ENCODE measurements at places on chromosomes 16 and 17. TPM values are rescaled to one million over a fixed set of nuclear protein-coding genes. Genes with fewer than 3 reads are reported as not detected.
A peak's percentile ranks its signal among the peaks of the same experiment; 100 is the strongest.

DNA sequence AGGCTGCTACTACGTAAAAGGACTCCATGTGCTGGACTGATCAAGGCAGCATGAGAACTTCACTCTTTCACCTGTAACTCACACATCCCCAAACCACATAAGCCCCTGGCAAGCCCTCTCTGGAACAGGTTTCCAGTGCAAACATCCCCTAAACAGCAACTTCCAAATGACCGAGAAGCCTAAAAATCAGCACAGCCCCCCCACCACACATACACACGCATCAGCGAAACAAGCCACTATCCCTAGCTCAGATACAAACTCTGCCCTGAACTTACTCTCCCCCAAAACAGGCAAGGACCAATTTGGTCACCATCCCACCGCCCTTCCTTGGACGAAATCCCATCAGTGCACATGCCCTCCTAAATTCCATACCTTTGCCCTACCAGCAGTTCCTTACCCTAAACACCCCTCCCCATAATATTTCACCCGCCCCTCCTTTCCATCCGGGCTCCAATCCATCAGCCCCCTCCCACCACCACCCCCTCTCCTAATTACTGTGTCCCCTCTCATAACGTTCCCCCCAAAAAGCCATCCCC is 735 bp downstream of the LSM12 start:
- no peaks in the 10 kb centered on the region for H3K36me3 ChIP-seq
- H3K27ac ChIP-seq, result peak overlapping the region; percentile 93
- H3K27me3 ChIP-seq, result no peaks in the 10 kb centered on the region
- no peak for DNase-seq

GRCh38 chr16:4894276-4895150 is 42.4 kb downstream of the PPL start:
- no peaks in the 10 kb centered on the region for H3K4me1 ChIP-seq
- no peak overlapping the region for H3K4me3 ChIP-seq
- H3K27ac ChIP-seq, result no peak overlapping the region

DNA sequence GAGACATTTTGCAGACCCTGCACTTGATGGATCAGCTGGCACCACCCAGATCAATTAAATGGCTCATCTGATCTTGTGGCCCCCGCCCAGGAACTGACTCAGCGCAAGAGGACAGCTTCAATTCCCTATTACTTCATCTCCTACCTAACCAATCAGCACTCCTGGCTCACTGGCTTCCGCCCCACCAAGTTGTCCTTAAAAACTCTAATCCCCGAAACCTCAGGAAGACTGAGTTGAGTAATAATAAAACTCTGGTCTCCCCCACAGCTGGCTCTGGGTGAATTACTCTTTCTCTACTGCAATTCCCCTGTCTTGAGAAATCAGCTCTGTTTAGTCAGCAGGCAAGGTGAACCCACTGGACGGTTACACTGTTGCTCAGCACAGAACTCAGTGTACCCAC is 23.6 kb downstream of the SPPL2C start:
- no peak overlapping the region for H3K27ac ChIP-seq
- no peaks in the 10 kb centered on the region for H3K36me3 ChIP-seq
- H3K4me3 ChIP-seq, result no peak overlapping the region
- no peak for DNase-seq
- H3K27me3 ChIP-seq, result no peaks in the 10 kb centered on the region

GRCh38 chr17:79794659-79795511 is 2.0 kb downstream of the CBX8 start:
- no peak overlapping the region for H3K4me3 ChIP-seq
- no peak overlapping the region for H3K27ac ChIP-seq
- DNase-seq, result no peak
- H3K4me1 ChIP-seq, result peaks cover 7% of the 10 kb centered on the region
- peaks cover 47% of the 10 kb centered on the region for H3K27me3 ChIP-seq

DNA sequence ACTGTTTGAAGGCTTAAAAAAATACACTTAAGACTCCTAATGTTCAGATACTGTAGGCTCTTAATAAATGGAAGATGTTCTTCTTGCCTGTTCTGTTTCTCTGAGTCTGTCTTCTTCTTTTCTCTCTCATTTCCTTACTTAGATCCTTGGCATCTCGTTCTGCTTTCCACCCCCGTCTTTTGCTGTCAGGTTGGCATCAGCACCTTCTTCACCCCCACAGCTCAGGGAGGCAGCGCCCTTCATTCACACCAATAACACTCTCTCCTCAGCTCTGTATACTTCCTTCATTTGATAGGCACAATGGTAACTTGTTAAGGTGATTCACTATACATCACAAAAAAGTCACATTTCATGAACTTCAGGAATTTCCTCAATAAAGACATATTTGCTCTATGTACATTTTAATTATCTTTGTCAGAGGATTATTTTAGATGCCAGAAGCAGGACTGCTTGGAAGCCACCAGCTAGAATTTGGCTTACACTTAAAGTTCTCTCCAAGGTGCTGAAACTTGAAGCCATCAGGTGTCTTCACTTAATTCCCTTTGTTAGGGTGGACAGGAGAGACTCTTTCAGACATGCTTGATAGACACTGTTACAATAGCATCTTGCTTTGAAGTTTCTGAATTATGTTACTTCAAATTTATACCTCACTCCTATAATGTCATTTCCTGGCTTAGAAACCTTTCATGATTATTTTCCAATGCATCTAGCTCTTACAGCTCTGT is 670.1 kb upstream of the C16orf82 start:
- H3K4me3 ChIP-seq, result no peak overlapping the region
- no peaks in the 10 kb centered on the region for H3K4me1 ChIP-seq
- no peak overlapping the region for H3K27ac ChIP-seq
- no peaks in the 10 kb centered on the region for H3K36me3 ChIP-seq

DNA sequence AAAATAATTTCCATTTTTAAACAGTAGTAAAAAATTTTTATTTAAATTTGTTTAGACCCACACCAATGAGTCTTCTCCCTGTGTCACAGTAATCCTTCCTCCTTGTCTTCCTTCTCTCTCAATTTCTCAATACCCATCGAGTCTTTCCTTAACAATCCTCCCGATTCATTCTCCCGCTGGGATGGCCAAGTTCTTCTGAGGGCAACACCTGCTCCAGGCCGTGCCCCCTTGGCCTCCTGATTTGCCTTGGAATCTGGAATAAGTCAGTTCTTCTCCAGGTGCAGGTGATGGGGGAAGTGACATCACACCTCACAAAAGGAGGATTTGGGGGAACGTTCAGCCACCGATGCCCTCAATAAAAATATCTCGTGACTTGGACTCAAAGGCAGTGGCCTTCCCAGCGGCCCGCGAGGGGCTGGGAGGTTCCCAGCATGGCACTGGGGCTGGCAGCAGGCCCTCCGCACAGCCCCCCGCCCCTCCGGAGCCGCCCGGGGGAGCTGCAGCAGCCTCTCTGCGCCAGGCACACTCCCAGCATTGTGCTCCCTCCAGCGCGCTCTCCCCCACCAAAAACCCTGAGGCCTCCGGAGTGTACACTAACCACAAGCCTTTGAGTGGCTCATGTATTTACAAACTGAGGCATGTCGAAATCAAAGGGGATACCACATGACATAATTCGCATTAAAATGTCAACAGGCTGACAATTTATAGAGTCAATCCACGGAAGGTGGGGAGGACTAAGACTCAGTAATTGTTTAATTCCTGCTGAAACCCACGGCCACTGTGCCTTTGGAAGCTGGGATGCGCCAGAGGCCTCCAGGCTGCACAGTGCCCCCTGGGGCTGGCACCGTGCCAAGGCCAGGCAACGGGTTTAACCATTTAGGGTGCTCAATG is 120.5 kb downstream of the ZFHX3 start:
- H3K4me1 ChIP-seq, result peaks cover 4% of the 10 kb centered on the region
- peak overlapping the region; percentile 41 for H3K27ac ChIP-seq
- no peaks in the 10 kb centered on the region for H3K36me3 ChIP-seq
- H3K4me3 ChIP-seq, result no peak overlapping the region
- no peaks in the 10 kb centered on the region for H3K27me3 ChIP-seq

- peak overlapping the region; percentile 84 for H3K27ac ChIP-seq
- no peaks in the 10 kb centered on the region for H3K27me3 ChIP-seq
- DNase-seq, result peak; percentile 90
- H3K4me3 ChIP-seq, result no peak overlapping the region
Observed at GRCh38 chr16:15518381-15519351, 84.3 kb downstream of the BMERB1 start.

- no peak for DNase-seq
- peaks cover 10% of the 10 kb centered on the region for H3K4me1 ChIP-seq
- H3K4me3 ChIP-seq, result no peak overlapping the region
- H3K27ac ChIP-seq, result peak overlapping the region; percentile 64
- H3K27me3 ChIP-seq, result no peaks in the 10 kb centered on the region
Observed at GRCh38 chr17:83084621-83085056, 5.2 kb downstream of the METRNL start.

DNA sequence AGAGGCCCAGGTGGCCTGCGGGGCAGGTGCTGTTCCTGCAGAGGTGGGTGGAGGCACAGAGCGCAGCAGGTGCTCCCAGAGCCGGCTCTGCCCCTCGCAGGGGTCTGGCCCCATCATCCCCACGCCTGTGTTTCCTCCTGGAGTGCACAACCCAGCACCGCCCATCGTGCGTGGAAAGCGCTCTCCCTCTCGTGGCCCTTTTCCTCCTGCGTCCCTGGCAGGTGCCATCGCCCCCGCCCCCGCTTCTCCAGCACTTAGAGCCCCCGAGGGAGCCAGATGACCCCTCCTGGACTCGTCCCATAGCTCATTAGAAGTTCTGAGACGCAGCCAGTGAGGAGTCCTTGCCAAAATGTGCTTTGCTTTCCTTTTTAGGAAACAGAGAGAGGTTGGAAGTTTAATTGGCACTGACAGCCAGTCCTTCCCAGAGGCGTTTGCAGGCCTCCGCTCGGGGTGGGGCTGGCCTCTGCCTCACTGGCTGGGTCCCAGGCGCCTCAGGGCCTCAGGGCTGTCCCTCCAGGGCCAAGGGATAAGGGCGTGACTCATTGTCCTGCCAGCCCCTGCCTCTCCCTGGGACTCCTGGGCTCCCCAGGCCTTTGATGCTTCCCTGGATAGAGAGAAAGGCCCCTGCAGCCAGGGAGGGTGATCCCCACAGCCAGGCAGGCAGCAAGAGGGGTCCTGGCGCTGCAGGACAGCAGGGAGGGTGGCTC is 32.2 kb upstream of the CHMP6 start:
- peak; percentile 93 for DNase-seq
- H3K27me3 ChIP-seq, result no peaks in the 10 kb centered on the region
- no peak overlapping the region for H3K4me3 ChIP-seq
- H3K36me3 ChIP-seq, result no peaks in the 10 kb centered on the region
- H3K27ac ChIP-seq, result peak overlapping the region; percentile 86

GRCh38 chr16:68236137-68236825 is 354 bp upstream of the ESRP2 start:
- H3K4me1 ChIP-seq, result no peaks in the 10 kb centered on the region
- no peak overlapping the region for H3K4me3 ChIP-seq
- peak; percentile 35 for DNase-seq
- no peaks in the 10 kb centered on the region for H3K36me3 ChIP-seq
- H3K27ac ChIP-seq, result peak overlapping the region; percentile 79

- H3K4me3 ChIP-seq, result no peak overlapping the region
- H3K36me3 ChIP-seq, result no peaks in the 10 kb centered on the region
- no peaks in the 10 kb centered on the region for H3K27me3 ChIP-seq
- H3K27ac ChIP-seq, result no peak overlapping the region
- DNase-seq, result no peak
- H3K4me1 ChIP-seq, result peaks cover 7% of the 10 kb centered on the region
Observed at GRCh38 chr16:12390644-12391043, 413.0 kb downstream of the CPPED1 start.

GRCh38 chr17:9894231-9894630 is 10.8 kb downstream of the RCVRN start:
- H3K27me3 ChIP-seq, result no peaks in the 10 kb centered on the region
- H3K36me3 ChIP-seq, result no peaks in the 10 kb centered on the region
- no peak for DNase-seq
- no peak overlapping the region for H3K27ac ChIP-seq
- H3K4me3 ChIP-seq, result no peak overlapping the region

DNA sequence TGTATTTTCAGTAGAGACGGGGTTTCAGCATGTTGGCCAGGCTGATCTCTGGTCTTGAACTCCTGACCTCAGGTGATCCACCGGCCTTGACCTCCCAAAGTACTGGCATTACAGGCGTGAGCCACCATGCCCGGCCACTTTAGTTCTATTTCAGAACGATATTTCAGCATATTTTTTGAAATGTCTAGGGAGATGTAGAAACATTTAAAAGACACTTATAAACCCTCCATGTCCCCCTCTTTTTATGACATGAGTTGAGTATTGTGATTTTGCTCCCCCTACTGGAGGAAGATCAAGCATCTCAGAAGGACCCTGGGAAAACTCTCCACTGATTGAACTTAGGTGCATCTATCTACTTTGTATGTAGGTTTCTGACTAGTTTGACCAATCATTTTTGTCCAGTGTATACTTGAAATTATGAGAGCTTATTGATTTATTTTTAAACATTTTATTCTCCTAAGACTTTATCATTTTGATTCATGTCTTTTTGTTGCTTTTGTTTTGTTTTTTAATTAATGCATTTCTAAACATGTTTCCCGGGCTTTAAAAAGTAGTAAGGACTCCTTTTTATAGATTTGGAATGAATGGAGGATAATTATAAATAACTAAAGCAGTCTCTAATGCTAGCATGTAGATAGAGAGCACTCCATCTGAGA is 105.1 kb downstream of the CHD9 start:
- no peak overlapping the region for H3K4me3 ChIP-seq
- no peak for DNase-seq
- no peak overlapping the region for H3K27ac ChIP-seq
- H3K4me1 ChIP-seq, result no peaks in the 10 kb centered on the region
- no peaks in the 10 kb centered on the region for H3K27me3 ChIP-seq
- H3K36me3 ChIP-seq, result no peaks in the 10 kb centered on the region

DNA sequence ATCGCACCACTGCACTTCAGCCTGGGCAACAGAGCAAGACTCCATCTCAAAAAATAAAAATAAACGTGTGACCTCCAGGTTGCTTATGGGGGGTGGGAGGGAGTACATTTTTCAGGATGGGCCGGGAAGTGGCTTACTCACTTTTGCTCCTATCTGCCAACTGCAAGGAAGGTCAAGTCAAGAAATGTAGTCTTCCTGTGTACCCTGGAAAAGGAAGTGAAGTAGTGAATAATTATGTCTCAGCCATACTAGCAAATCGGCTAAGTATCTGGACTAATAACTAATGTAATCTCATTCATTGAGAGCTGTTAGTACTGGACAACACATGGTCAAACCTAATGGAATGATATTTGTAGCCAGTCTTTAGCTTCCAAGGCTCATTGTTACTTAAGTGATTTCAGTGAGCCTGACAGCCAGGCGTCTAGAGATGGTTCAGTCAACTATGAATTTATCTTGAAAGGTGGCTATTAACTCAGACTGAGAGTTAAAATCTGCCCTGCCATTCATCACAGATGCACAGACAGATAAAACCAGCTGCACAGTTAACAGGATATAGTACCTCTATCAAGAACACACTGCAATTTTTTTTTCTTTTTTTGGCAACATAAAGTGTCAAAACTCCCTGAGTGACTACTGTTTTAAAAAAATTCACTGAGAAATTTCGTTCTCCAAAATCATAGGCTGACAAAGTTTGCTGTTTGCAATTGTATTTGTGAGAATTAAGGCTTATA is 3.7 kb upstream of the TACO1 start:
- no peaks in the 10 kb centered on the region for H3K36me3 ChIP-seq
- H3K4me3 ChIP-seq, result no peak overlapping the region
- H3K4me1 ChIP-seq, result peaks cover 3% of the 10 kb centered on the region
- no peak overlapping the region for H3K27ac ChIP-seq

GRCh38 chr17:39759204-39759603 is 21.5 kb downstream of the GRB7 start:
- no peak overlapping the region for H3K4me3 ChIP-seq
- H3K27ac ChIP-seq, result no peak overlapping the region
- no peaks in the 10 kb centered on the region for H3K36me3 ChIP-seq
- H3K27me3 ChIP-seq, result no peaks in the 10 kb centered on the region

GCGR gene
- not detected for total RNA-seq

C17orf67 gene
- total RNA-seq, result 1.4 TPM

ANKFN1 gene
- 0.27 TPM for total RNA-seq

MT1A gene
- not detected for total RNA-seq

KRTAP4-9 gene
- total RNA-seq, result not detected

TUBG2 gene
- total RNA-seq, result 9.7 TPM

TMC8 gene
- 0.51 TPM for total RNA-seq
